ENCODE measurements at places on chromosomes 5 and 9. TPM values are rescaled to one million over a fixed set of nuclear protein-coding genes. Genes with fewer than 3 reads are reported as not detected.

PDE8B gene
- 0.37 TPM for polyA plus RNA-seq

SPINK6 gene
- polyA plus RNA-seq: not detected

PTPN3 gene
- 0.98 TPM for polyA plus RNA-seq

LAMC3 gene
- polyA plus RNA-seq: not detected

SLC36A2 gene
- polyA plus RNA-seq: not detected

SLC36A3 gene
- polyA plus RNA-seq: not detected

MARCOL gene
- polyA plus RNA-seq: not detected

SLC6A19 gene
- polyA plus RNA-seq: not detected

C5orf52 gene
- polyA plus RNA-seq: not detected

SLC34A1 gene
- polyA plus RNA-seq: 0.09 TPM

MYO10 gene
- 0.36 TPM for polyA plus RNA-seq

DNA sequence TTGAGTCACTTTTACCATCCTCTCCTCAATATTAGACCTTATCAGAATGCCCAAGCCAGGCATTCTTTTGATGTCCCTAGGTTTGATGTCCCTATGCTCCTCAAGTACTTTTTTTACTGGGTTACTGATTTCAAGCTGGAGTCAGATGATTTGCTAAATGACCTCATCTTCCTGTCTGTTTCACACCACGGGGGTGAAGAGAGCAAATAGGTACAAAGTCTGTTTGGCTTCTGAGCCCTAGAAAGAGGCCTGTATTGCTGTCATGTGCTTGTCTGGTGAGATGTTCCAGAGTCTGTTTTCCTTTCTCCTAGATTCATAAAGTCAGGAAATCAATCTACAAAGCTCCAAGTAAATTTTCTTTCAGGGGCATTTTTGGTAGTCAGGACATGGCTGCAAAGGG is 12.7 kb upstream of the DAB2 start:
- no peak for DNase-seq

DNA sequence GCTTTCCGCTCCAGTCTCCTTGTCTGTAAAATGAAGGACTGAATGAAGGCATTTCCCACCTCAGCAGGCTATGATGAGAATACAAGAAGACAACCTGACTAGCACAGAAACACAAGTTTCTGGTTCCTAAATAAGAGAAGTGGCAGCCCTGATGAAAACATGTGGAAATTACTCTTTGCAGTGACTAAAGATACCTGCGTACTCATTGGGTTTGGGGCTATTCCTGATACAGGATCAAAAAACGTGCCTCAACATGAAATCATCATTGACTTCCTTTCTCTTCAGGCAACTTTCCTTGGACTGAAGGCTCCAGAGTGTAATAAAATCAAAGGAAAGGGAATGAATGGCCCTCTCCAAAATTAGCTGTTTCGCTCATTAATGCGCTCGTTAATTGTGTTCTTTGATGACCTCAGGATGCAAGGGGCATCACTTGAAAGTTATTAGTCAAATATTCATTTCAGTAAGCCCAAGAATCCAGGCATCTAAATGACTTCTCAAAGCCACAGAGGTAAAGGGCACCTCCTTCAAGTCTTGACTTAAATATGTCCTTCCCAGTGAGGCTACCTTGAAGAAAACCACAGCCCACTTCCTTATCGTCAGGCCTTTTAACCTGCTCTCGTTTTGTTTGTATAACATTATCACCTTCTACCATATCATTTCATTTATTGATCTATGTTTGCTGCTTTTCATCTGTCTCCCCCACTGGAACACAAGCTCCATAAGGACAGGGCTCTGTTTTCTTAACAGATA is 68.9 kb downstream of the RASEF start:
- no peak for DNase-seq

- DNase-seq: no peak
These were observed 942.4 kb downstream of the CDH12 start for GRCh38 chr5:21910731-21911130.

GRCh38 chr5:180215783-180216630 is 7.0 kb upstream of the RASGEF1C start:
- DNase-seq: no peak

DNA sequence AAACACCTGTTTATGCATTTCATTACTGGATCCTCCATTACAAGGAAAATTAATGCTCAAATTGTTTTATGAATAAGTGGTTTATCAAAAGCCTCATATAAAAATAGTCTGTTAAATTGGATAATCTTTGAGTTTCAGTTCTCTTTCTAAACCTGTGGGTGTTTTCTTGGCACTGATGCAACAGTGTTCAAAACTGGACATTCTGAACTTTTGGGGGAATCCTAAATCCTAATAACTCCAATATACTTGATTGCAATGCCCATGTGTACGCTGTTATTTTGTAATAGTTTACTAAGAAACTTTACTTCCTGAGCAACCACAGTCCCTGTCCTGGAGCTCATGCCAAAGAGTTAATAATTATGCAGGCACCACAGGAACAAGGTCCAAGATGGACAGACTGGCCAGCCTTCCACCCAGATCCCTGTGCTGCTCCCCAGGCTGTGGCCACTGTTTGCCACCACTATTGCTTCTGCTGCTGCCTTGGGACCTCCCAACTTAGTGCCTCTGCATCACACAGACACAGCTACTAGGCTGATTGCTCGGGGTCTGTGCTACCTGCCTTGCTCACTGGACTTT is 14.0 kb downstream of the IRGM start:
- no peak for DNase-seq

DNA sequence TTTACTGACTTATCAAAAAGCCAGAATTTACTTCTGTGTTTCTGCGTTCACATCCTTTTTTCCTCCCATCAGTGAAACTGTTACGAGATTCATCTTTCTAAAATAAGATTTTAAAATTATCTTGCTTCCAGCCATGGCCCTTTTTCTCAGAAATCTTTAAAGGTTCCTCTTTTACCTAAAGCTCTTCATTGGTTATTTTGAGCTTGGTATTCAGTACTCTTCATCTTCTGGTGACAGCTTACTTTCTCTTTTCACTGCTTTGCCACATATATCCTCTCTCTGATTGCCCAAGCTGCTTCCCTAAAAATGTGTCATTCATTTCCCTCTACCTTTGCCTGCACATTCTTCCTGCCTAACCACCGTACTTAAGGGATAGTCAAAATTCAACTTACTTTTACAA is 32.3 kb downstream of the TGFBR1 start:
- no peak for DNase-seq

DNA sequence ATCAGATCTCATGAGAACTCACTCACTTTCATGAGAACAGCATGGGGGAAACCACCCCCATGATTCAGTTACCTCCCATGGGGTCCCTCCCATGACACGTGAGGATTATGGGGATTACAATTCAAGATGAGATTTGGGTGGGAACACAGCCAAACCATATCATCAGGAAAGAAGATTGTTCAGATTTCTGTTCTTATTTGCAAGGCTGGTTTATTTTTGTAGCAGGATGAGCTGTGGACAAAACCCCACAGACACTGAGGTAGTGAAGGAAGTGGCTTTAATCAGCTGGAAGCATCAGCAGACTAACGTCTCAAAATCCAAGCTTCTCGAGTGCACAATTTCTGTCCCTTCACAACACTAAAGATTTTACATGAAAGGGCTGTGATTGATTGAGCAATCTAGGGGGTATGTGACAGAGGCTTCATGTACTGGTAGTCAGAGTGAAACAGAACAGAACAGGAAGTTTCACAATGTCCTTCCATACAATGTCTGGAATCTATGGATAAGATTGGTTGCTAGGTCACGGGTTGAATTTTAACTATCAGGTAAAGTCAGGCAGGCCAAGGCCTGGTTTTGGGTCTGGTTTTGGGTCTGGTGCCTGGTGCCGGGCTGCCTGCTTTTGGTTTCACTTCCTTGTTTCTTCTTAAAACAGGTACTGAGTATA is 91.3 kb upstream of the ZNF366 start:
- DNase-seq: no peak

DNA sequence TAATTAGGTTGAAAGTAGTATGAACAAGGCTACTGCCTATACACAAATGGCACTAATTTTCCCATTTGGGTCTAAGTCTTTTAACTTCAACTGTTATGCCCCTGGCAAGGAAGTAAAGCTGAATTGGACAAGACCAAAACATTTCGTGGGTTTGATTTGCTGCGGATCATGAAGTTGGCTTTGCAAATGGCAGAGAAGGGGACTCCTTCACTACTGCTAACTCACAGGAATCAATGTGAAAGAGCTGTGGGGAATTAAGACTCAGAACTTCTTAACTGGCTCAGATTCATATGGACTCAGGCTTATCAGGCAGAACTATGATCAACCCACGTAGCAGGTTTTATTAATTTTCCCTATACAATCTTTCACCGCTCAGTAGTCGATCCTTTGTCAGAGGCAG is 73.8 kb upstream of the IFNE start:
- DNase-seq: no peak

GRCh38 chr9:74309654-74310053 is 187.5 kb upstream of the RORB start:
- DNase-seq: no peak

- DNase-seq: no peak
These were observed 6.9 kb upstream of the EXOC3 start for GRCh38 chr5:435961-436640.

DNA sequence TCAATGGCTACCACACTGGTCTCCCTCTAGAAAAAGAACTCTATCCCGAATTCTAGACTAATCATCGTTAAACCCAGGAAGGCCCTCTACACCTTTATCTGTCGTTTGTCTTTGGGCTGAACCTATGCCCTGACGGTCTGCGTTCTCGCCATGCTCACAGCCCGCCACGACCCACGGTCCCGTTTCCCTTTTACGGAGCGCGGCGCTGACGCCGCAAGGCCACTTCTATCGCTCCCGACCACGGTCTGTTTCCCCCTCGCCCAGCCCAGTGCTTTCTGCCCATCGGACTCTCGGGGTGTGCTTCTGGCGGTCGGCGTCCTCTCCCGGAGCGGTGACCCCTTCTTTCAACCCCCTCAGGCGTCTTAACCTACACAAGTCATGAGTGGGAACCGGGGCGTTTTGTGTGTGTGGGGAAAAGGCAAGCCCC is 974 bp downstream of the C9orf40 start:
- no peak for DNase-seq

GRCh38 chr9:128733256-128733655 is 9.3 kb upstream of the ZDHHC12 start:
- DNase-seq: no peak

DNA sequence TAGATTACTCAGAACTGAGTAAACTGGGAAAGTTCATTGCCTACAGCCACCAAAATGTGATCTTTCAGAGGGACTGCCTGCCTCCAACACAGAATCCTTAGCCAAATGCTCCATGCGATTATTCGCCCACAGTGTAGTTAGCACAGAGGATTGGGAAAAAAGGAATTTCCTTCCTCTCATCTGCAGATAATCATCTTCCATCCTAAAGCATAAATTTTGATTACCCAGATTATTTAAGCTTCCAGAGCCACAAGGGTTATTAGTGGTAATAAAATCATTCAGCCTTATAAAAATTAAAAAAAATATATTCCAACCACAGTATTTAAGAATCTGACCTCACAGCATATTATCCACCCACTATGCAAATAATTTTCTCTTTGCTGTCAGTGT is 285.3 kb upstream of the GRAMD2B start:
- DNase-seq: no peak

GRCh38 chr5:60993875-60994571 is 49.0 kb downstream of the NDUFAF2 start:
- DNase-seq: no peak

GRCh38 chr5:16880547-16880946 is 55.5 kb downstream of the MYO10 start:
- DNase-seq: no peak

GRCh38 chr5:139094154-139095131 is 103.7 kb downstream of the SIL1 start:
- peak; percentile 21 for DNase-seq

GRCh38 chr9:19216466-19216865 is 14.0 kb upstream of the DENND4C start:
- no peak for DNase-seq

- DNase-seq: no peak
These were observed 614.2 kb upstream of the CLINT1 start for GRCh38 chr5:158473016-158473635.

- no peak for DNase-seq
These were observed 19.9 kb downstream of the CDKN2A start for GRCh38 chr9:21974343-21974721.

DNA sequence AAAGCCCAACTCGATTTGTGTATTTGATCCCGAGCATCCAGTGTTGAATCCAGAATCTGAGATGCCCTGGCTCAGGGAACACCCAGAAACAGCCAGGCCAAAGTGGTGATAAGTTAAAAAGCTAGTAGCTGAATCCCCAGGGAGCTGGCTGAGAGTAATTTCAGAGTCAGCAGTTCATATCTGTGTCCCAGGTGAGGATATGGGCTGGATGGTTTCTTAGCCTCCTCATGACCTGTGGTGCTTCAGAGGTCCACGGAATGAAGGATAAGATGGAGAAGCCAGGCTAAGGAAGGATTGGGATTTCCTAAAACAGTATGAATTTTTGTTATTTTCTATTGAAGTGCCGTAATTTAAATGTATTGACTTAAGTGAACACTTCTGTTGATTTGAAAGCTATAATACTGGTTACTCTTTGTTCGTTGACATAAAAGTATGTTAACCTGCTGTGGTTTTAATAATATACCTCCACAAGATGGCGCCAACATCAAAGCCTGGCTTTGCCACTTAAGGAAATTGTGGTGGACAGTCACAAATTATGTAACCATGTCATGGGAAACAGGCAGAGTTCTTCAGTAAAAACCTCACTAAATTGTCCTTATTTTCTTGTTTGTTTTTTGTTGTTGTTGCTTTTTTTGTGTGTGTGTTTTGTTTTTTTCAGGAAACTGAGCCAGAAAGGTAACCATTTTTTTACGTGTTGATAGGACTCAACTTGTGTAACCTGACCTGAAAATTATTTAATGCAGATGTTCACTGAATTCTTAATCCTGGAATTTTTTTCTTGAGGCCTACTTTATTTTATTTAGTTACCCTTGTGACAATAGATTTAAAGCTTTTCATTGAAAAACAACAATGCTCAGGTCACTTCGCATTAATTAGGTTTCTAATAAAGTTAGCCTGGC is 11.4 kb downstream of the MTAP start:
- DNase-seq: no peak

GRCh38 chr9:93894691-93895079 is 60.5 kb downstream of the BARX1 start:
- no peak for DNase-seq

GRCh38 chr9:110799396-110799795 is 130.8 kb downstream of the MUSK start:
- DNase-seq: no peak

DNA sequence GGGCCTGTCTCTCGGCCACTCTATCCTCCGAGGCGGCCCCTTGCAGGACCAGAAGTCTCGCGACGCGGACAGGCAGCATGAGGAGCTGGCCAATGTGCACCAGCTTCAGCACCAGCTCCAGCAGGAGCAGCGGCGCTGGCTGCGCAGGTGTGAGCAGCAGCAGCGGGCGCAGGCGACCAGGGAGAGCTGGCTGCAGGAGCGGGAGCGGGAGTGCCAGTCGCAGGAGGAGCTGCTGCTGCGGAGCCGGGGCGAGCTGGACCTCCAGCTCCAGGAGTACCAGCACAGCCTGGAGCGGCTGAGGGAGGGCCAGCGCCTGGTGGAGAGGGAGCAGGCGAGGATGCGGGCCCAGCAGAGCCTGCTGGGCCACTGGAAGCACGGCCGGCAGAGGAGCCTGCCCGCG is 283.5 kb downstream of the ARHGEF28 start:
- DNase-seq: no peak

- no peak for DNase-seq
These were observed 12.9 kb upstream of the PRDM9 start for GRCh38 chr5:23494558-23494957.

GRCh38 chr5:98827161-98827560 is 53.7 kb downstream of the RGMB start:
- no peak for DNase-seq

GRCh38 chr9:75000835-75001234 is 27.3 kb downstream of the CARNMT1 start:
- DNase-seq: no peak
